Cortex of kidney (tissue), 1 donor: ENCODE measurements at places on chromosomes 5 and 9.

DNA sequence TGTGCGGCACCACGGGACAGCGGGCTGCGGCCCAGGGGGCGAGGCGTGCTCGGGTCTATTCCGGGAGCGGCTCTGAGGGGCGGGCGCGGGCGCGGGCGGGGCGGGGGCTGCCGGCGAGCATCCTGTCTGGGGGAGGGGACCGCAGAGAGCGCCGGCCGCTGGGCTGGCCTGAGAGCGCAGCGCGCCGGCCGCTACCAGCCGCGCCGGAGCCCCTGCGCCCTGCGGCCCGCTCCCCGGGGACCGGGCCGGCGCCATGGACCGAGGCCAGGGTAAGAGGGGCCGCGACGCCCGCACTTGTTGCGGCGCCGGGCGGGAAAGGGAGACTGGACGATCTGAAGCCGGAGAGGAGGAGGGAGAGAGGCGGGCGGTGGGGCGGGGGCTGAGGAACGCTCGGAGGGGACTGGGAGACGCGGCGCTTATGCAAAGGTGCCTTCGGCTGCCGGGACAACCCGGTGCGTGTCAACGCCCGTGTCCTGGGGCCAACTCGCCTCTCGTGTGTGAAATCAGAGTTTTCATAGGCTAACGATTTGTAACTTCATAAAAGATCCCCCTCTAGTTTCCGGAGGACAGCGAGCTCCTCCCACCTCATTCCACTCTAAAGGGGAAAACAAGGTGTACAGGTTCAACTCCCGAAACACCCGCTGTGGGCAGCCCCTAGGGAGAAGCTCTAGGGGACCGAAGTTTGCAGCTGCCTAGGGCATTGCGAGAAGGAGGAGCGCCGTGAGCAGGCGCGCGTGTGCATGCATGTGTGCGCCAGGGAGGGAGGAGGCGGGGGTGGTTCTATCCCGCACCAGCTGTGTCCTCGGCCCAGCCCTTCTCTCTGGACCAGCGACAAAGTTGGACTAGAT lies at the start of gene AFAP1L1:
AFAP1L1 (plus strand) TSS at position 144 of the 848 bp plus-strand sequence; CDS start at position 254, 110 bp downstream.
- no peak for DNase-seq

DNA sequence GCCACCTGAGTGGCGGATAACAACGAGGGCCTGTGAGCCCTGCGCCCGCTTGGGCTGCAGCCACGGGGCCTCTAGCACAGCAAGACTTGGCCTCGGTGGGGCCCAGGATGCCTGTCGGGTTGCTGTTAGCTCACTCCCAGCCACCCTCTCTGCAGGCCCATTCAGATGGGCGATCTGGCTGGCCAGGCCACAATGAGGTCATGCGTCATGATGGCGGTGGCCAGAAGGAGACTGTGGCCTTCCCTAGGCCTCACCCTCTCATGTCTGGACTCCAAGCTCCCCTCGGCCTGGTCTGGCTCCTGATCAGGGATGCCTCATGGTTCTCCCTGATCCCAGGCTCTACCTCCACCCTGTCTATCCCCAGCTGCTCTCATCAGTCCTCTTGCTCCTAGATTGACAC lies 19.0 kb upstream of the TCOF1 start:
- no peak for DNase-seq

GRCh38 chr9:7144265-7145046 lies 386.7 kb downstream of the KDM4C start:
- no peak for DNase-seq

DNA sequence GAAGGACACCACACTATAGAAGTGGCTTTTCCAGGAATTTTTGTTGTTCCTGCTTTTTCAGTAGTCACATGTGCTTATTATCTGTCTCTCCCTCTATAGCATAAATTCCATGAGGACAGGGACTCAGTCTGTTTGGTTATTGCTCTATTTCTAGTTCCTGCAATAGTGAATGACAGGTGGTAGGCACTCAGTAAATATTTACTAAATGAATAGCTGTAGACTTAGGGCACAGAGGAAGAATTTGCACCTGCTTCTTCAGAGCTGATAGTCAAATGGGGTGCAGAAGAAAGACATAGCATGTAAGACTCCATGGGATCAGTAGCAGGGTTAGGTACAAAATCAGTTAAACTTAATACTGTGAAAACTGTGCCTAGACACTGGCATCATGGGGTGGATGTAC lies 580.2 kb downstream of the CCDC171 start:
- no peak for DNase-seq

- DNase-seq, result no peak
These were observed 523.0 kb downstream of the CSNK1G3 start for GRCh38 chr5:124034963-124035362.

DNA sequence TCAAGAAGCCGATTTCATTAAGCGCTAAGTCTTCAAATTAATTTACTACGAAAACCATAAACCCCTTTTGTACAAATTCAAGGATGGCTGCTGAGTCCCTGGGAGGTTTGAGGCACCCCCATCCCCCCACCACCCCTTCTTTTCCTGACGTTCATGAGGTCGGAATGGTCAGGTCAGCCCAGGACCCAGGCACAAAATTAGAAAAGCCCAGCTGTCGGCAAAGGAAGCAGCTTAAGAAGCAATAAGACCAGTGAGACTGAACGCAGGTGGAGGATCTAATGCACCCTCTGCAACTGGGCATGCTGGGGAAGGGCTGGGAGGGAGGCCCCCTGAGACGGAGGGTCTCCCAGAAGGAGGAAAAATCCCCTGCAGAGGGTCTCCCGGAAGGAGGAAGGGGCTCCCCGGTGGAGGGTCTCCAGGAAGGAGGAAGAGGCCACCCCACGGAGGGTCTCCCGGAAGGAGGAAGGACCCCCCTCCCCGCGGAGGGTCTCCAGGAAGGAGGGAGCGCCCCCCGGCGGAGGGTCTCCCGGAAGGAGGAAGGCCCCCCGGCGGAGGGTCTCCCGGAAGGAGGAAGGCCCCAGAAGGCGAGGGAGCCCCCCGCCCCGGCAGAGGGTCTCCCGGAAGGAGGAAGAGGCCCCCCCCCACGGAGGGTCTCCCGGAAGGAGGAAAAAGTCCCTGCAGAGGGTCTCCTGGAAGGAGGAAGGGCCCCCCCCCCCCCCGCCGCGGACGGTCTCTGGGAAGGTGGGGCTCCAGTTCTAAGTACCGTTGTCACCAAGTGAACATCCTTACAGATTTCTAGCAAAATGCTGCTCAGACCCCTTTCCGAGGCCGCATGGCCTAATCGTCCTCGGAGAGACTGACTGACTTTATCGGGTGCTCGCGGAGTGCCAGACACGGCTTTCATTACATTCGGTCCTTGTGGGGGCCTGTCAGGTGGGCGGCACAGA lies 74.4 kb upstream of the FCN1 start:
- no peak for DNase-seq

DNA sequence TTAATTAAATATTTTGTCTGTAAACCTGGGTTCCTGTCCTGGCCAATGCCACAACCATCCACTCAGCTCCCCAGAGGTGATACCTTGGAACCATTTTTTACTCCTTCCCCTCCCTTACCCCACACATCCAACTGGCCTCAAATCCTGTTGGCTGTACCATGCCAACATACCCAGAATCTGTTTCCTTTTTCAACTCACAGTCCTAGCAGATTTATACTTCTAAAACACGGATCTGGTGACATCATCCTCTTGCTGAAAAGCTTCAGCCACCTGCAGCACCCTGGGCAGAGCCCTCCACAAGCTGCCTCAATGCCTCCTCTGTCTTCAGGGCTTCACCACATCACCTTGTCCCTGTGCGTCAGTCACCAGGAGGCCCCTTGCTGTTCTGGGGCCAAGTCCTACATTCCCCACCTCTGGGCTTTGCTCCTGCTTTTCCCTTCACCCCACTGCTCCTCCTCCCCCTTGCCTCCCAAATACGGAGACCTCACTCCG lies 14.9 kb downstream of the SEMA6A start:
- DNase-seq, result no peak

DNA sequence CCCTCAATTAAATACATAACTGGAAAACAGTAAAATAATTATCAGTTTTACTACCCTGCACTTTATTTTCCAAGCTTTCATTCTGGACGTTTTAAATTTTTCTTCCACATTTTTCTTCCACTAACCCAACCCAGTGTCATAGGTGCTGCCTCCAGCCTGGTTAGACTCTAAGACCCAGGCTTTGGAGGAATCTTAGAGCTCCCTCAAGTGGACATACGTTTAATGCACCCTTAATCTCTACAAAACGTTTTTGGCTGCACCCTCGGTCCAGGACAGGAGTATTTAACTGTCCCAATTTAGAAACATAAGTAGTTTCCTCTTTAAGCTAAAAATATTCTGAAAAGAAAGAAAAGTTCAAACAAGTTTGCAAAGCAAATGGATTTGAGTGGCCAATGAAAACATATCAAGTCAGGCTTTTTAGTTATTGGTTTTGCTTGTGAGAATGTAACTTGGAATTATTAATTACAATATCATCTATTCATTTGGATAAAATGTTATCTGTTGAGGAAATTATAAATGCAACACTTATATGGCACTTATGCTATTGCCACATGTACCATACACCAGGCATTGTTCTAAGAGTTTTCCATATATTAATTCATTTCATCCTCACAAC lies 38.9 kb downstream of the CDH6 start:
- no peak for DNase-seq

GRCh38 chr5:42994555-42995359 lies 45.4 kb downstream of the ANXA2R start:
- no peak for DNase-seq

GRCh38 chr5:124445070-124445619 lies 301.3 kb downstream of the ZNF608 start:
- no peak for DNase-seq

- DNase-seq, result no peak
These were observed 111.2 kb downstream of the ADAMTS2 start for GRCh38 chr5:179233909-179234562.

GRCh38 chr5:132086277-132086794 lies 12.7 kb downstream of the CSF2 start:
- DNase-seq, result no peak

DNA sequence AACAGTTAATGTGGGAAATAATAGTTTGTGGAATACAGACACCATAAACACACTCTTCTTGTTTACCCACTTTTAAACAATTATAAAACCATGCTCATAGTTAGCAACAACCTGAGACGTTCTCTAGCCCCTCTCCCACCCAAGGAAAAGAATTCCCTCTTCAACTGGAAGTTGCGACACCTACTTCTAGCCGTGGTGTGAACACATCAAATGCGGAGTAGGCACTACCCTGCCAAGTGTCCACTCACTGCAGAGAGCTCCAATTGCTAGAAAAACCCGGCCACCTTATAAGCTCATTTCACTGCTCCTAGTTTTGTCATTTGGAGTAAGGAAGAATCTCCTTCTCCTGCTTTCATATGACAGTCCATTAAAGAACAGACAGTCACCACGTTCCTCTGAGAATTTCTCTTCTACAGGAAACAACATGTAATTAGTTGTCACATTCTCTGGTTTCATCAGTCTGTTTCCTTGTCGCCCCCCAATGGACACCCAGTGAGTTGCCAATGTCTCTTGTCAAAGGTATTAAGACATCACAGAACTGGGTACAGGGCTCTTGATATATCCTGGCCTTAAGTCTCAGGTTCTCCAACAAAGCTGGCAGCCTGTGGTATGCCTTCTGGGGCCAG lies 47.3 kb downstream of the PRLR start:
- DNase-seq, result no peak

DNA sequence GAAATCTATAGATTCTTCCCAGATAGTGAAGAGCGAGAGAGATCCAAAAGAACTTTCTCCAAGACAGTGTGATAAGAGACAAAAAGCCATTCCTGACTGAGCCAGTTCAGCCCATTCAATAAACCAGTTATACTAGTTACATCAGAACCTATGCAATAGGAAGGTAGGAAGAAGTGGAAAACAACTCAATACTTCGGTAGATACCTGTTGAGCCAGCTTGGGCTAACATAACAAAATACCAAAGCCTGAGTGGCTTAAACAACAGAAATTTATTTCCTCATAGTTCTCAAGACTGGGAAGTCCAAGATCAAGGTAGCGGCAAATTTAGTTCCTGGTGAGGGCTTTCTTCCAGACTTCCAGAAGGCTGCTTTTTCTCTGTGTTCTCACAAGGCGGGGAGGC lies 214.5 kb upstream of the GRAMD2B start:
- no peak for DNase-seq

- no peak for DNase-seq
These were observed 178.8 kb downstream of the GAPVD1 start for GRCh38 chr9:125440411-125440810.

GRCh38 chr5:64947801-64948200 lies 179.1 kb downstream of the CWC27 start:
- no peak for DNase-seq

GRCh38 chr9:94110821-94111252 lies 26.6 kb downstream of the PTPDC1 start:
- no peak for DNase-seq

GRCh38 chr9:27586304-27586703 lies 13.0 kb upstream of the C9orf72 start:
- DNase-seq, result no peak

- no peak for DNase-seq
These were observed 143.5 kb downstream of the MLLT3 start for GRCh38 chr9:20478786-20479185.

DNA sequence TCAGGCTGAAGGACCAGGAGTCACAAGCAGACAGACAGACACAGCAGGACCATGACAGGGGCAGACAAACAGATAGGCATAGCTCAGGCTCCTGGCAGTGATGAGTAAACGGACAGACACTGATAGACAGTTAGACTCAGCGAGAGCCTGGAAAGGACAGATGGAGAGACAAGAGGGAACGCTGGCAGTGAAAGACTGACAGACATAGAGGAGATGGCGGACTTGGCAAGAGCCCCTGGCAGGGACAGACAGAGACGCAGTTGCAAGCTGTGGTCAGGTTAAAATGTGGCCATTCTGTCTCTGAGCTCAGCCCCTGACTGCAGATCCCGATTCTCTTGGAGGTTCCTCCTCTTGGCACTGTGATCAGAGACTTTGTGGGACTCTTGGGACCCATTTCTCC lies 13.6 kb downstream of the CSF2 start:
- no peak for DNase-seq

DNA sequence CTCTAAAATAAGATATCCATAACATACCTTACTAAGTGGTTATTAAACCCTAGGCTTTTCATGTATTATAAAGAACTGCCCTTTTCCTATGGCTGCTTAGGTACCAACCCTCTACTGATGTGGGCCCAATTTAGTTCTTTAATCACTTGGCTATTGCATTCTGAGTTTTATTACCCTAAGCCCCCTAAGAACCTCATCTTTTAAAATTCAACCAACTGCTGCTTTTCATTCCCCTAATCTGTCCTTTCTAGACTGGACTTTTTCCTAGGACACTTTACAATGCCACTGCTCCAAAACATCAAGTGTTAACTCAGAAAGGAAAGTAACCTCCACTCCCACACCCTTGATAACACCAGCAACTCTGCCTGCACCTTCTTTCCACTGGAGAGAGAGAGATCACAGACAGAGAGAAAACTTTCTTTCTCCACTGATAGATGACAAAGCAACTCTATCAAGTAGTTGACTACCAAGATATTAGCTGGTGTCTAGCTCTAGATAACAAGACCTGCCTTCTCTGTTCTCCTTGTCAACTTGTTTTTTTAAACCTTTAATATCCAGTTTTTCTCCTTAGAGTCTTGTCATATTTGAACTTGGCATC lies 27.3 kb downstream of the ELL2 start:
- no peak for DNase-seq

GRCh38 chr9:123616707-123617106 lies 260.7 kb downstream of the CRB2 start:
- no peak for DNase-seq
